ENCODE measurements at places on chromosomes 2 and 18.

DNA sequence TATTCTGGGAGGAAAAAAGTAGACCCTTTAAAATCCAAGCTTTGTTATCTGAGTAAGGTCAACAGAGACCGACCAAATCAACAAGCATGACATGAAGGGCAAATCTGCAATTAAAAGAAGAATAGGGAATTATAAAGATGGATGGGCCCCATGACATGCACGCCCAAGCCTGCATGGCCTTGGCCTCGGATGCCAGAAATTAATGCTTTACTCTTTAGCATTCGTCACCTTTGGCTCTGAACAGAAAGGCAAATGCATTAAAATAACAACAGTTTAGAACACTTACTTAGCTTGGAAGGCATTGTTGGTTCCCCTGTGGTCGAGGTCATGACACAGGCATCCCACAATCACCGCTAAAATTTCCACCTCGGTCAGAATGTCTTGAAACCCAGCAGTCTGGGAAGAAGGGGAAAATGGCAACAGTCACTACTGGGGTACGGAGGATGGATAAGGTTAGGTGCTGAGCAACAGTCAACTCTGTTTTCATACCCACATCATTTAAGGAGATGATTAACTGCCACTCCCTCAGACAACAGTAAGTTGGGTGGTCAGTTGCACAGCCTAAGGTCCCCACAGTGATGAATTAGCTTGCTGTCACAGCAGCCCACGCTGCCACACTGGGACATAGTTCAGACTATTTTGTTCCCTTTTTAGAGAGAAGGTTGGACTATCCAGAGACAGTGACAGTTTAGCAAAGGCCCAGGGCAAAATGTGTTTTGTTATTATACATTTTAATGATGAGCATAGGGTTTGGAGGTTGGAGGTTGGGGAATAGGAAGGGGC, 319.1 kb downstream of the AGPS start:
- DNase-seq = no peak

DNA sequence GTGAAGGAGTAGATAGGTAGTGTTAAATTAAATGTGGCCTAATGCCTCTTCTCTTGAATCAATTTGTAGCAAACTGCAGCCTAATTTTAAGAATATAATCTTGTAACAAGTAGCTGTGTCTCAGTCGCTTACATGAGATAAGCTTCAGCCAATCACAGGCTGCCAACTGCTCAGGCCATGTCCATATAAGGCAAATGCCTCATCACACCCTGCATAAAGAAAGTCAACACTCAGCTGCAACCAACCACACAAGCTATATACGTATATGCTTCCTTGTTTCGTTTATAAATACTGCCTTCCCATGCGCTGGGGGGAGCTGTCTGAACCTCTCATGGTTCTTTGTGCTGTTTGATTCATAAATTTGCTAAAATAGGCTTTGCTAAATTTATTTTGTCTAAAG, 476.3 kb downstream of the TRIB2 start:
- no peak for DNase-seq

DNA sequence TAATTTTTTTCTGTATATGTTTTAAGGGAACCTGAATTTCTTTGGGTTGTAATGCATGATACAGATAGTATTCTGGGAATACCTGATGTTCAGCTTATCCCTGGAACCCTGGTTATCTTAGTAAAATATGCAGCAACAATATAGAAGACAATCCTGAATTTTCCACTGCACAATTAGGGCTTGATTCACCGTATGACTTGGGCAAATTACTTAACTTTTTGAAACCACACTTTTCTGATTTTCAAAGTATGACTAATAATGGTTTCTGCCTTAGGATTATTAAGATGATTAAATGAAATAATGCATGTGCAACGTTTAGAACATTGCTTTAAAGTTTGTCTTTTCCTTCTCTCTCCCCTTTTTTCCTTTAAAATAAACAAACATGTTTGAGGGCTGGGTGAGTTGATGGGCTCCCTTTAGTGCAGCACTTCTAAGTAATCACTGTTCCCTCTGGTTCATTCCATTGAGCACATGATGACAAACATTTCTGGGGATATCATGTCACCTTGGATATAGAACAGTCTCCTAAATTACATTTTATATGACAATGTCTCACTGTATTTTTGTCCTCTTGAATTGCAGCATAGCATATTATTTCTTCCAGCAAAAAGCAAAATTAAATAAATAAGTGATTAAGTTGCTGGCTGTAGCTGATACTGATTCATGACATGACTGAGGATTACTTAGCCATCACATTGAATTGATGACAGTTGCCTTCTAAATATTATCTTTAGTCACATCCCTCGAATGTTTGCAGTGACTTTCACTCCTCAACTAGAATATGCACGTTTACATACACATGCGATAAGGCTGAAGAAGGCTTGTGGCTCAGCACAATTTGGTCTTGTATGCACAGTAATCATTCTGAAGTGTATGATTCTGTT, 254.5 kb downstream of the NEDD4L start:
- no peak for DNase-seq

- DNase-seq = no peak
These were observed 121.6 kb downstream of the SP100 start for GRCh38 chr2:230537531-230537976.

- DNase-seq = no peak
These were observed 246.5 kb downstream of the MYCN start for GRCh38 chr2:16186661-16187481.

- DNase-seq = no peak
These were observed 317.8 kb upstream of the MGAT5 start for GRCh38 chr2:133936096-133936495.

- no peak for DNase-seq
These were observed 596.0 kb downstream of the BCL11A start for GRCh38 chr2:59957504-59957903.

- DNase-seq = no peak
These were observed 507.8 kb downstream of the FBXO15 start for GRCh38 chr18:73639788-73640187.

DNA sequence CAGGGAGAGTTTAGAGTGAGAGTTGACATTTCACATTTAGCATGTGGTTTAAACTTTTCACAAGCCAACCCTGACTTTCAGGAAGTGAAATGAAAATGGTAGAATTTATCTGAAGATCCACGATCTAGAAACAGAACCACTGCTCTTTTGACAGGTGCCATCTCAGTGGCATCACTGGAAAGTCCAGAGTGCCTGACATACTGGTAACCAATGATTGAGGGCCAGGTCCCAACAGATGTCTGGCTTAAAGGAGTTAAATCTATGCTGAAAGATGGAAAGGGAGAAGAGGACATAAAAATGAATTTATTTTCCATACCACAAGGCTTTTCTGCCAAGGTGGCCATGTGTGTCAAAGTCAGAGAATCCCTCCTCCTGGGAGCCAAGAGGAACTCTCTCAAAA, 2.7 kb downstream of the IL36G start:
- DNase-seq = no peak

DNA sequence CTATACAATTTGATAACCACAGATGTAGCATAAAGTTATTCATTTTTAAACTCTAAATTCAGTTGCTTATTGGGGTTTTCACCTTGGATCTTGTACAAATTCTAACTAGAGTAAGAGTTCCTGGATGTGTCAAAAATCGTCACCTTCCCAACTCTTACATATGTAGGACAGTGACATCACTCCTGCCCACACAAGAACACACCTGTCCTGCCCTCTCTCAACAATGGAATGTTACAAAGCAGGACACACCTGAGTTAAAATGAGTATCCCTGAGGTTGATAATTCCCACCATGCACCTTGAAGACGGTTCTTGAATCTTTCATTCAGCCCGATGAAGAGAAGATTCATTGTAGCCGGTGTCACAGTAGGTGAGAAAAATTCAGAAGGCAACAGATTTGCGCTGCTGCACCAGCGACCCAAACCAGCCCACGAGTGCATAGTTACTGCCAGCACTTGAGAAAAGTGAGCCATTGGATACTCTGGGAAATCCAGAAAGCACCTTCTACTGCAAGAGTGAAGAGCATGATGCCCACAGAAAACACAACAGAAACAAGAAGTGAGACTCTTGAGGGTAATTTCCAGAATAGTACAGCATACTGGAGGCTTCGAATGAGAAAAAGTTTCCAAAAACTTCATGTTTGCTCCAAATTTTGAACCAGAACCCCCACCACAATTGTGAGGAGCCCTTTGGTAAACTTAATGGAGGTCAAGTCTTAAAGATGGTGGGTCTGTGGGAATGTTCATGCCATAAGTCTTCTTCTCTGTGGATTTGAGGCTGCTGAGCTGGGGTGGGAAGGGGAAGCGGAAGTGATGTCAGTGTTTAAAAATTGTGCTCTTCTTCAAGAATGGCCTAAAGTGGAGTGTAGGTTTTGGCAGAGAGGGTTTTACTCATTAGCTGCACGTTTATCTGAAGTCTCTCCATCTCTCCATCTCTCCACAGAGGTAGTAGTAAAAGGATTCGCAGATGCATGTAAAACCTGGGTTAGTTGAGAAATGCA, 34.7 kb upstream of the ADAM23 start:
- no peak for DNase-seq

- DNase-seq = no peak
These were observed 144.7 kb downstream of the PMAIP1 start for GRCh38 chr18:60044290-60045006.

DNA sequence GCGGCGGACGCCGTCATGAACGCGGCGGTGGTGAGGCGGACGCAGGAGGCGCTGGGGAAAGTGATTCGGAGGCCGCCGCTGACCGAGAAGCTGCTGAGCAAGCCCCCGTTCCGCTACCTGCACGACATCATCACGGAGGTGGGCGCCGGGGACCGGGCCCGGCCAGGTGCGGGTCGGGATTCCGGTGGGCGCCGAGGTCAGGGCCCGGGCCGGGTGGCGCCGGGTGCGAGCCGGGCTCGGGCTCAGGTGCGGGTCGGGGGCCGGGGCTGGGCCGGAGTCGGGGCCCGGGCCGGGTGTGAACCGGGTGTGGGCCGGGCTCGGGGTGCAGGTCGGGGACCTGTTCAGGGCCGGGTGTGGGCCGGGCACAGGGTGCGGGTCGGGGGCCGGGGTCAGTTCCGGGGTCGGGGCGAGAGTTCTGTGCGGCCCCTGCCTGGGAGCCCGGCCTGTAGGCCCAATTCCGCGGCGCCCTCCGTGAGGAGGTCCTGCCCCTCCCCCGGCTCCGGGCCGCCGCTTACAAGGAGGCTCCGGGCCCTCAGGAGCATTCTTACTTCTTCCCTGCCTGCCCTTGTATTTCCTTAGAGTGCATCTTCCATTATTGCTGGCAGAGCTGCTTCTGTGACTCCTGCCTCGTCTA, 447 bp downstream of the TRAF3IP1 start:
- DNase-seq = no peak
